ENCODE measurements at places on chromosomes 16 and 17.

- DNase-seq, result no peak
Observed at GRCh38 chr16:85256190-85256739, 144.0 kb upstream of the CIBAR2 start.

DNA sequence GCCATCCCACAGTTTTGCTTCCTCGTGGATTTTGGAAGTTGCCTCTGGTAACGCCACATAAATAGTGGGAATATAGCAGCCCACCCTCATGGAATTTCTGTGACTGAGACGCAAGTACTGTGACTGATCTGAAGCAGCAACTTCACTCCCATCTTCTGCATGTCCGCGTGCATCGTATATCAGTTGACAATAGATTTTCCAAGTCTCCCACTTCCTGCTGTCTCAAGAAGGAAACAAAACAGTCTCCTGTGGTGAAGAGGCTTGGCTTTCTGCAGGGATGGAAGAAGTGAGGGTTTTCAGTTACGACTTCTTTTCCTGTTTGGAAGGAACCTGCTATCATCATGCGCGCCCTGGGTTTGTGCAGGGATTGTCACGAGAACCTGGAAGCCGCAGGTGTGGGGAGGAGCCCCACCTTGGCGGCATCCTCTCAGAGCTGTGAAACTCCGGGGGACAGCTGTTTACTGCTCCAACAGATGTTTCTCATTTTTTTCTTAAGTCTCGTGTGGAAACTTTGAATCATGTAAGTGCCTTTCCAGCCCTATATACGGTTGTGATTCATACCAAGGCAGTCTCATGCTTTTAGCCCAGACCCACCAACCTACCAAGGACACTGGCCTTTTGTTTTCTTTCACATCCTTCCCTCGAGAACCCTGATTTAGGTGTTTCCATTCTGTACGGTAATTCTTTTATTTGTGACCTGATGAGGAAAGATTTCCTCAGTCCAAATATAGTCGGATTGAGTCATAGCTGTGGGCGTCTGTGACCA lies 57.5 kb downstream of the WIPI1 start:
- no peak for DNase-seq

DNA sequence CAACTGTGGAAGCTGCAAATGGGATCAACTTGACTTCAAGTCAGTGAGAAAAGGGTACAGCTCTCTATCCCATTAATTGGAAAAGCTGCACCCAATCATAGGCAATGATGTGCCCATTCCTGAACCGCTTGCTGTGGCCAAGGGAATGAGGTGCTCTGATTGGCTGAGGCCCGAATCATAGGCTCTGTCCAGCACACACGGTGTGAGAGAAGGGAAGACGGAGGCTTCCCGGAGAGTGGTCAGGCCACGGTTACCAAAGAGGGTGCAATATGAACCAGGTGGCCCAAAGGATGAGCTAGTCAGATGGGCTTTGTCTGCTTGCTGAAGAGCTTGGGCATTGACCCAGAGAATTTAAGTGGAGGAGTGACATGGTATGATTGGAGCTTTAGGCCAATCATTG lies 353.3 kb downstream of the CPPED1 start:
- no peak for DNase-seq

DNA sequence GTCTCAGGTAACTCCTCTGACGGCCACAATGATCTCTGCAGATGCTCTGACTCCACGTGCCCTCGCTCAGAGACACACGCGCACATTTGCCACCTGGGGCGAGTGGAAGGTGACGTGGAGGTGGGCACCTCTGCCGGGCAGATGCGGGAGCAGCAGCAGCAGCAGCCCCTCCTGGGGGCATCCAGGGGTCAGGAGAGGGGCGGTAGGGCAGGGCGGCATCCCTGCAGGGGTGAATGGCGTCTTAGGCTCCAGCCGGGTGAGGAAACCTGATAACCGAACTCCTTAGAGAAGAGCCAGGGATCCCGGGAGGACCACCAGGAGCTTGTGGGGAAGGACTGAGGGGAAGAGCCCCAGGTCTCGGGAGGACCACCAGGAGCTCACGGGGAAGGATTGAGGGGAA lies 34.6 kb upstream of the CDH15 start:
- no peak for DNase-seq

DNA sequence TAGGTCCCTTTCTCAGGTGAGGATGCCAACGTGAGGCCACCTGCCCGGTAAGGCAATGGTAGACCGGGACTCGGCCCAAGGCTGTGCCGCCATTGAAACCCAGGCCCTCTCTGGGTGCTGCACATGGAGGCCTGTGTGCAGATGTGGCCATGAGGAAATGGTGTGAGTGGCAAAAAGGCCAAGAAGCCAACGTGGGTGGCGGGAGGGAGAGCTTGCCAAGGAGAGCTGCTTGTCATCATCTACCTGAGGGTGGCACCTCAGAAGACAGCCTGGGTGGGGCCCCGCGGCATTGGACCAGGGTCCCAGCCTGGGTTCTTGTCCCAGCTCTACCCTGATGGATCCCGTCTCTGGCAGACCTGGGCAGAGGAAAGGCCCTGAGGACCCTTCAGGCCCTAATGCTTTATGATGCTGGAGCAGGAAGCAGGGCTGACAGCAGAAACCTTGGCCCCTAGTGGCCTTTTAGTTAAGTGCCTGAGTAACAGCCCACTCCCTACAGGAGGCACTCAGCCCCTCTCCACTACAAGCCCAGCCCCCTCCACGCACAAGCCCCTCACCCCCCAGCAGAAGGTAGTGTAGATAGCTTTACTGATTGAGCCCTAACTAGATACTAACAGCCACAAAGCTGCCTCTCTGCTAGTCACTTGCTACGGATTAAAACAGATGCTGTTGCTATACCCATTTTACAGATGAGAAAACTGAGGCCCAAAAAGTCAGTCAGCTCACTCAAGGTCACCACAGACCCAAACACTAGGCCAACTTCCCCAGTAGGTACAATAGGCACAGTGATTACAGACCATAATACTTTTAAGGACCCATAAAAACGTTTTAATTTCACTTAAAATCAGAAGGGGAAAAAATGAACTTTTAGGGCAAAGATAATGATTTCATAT lies 26.2 kb upstream of the KIFC3 start:
- no peak for DNase-seq

DNA sequence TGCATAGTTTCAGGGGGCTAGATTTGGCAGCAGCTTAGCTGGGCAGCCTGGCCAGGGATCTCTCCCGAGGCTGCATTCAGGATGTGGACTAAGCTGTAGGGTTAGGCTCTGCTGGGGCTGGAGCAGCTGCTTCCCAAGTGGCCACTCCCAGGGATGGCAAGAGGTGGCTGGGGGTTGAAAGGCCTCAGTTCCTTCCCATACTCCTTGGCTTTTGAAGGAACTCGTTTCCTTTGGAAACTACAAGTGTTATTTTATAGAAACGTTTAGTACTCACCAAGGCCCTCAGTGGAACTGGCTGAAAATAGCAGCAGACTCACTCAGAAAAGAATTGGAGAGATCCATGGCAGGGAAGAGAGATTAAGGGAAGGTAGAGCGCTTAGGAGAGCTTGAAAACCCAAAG lies 76.4 kb downstream of the WWP2 start:
- no peak for DNase-seq

- DNase-seq, result no peak
Observed at GRCh38 chr16:88883117-88883895, 16.8 kb upstream of the PABPN1L start.

DNA sequence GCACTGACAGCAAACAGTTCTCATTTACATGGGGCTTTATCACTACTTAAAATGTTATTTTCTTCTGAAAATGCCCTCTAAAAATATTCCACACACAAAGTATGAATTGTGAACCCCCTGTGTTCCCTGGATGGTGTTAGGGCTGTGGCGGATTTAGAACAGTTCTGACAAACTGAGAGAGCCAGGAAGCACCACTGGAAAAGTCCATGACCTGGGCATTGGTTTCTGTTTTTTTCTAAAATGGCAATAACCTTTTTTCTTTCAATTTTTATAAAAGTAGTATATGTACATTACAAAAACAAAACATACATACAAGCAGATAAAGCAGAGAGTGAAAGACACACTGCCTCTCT lies 21.0 kb upstream of the ERN1 start:
- DNase-seq, result no peak

DNA sequence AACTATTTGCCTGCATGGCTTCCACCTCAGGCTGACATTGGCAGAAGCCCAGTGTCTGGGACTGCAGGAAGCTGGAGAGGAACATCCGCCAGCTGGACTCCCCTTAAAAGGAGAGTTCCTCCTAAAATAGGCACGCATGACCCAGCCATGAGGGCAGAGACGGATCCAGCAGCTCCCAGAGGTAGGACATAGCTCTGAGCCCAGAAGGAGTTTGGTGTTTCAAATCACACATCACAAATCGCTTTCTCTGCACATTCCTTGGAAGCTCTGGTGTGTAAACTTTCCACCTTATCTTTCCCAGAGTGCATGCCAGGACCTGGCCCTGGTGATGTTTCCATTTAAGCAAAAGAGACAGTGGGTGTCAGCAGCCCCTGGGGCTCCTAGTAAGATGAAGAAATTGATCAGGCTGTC lies 231.1 kb upstream of the CDH5 start:
- no peak for DNase-seq

- DNase-seq, result no peak
Observed at GRCh38 chr17:67555855-67556254, 161.9 kb upstream of the NOL11 start.

- no peak for DNase-seq
Observed at GRCh38 chr17:17325228-17325627, 22.1 kb downstream of the NT5M start.

GRCh38 chr16:47096297-47096696 lies 47.4 kb downstream of the NETO2 start:
- no peak for DNase-seq

DNA sequence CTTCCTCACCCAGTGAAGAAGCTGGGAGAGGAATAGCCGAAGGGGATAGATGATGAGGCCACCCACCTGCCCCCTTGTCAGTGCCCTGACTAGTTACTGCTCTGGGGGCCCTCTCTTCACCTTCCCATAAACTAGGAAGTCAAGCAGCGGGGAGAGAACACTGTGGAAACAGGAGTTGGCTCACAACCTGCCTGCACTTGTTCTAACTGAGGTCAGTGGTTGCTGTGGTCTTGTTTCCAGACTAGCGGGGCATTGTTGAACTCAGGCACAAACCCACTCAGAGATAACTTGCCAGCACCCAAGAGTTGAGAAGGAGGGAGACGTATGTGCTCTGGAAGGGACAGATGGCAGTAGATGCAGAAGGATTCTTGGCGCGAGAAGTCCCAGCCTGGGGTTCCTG lies 48.6 kb upstream of the DDX52 start:
- DNase-seq, result no peak

GRCh38 chr16:17176199-17176598 lies 294.6 kb downstream of the XYLT1 start:
- DNase-seq, result no peak

DNA sequence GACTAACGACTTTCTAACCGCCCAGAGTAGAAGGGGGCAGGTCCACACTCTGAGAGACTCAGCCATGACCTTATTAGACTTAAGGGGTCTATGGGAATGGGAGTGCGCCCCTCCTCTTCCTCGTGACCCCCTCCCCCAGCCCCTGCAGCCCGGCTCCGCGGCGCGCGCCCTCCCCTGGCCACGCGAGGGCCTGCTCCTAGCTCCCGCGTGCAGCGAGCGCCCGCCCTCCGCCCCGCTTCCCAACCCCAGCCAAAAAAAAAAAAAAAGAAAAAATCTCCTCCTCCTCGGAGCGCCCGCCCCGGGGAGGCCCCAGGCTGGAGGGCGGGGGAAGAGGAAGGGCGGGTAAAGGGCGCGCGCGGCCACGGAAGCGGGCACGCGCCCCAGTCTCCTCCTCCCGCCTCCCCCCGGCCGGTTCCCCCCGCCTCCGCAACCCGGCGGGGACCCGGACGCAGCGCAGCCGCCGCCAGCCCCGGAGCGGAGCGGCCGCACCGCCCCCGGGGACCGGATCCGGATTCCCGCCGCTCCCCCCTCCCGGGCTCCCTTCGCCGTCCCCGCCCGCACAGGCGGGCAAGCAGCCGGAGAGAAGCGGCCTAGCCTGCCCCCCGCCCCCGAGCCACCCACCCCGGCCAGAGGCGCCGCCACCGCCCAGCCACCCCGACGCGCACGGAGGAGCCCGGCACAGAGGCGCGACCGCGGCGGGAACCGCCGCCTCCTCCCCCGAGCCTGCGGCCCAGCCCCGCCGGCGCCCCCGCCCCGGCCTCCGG lies 949 bp downstream of the UBTF start:
- DNase-seq, result peak; percentile 69

- no peak for DNase-seq
Observed at GRCh38 chr17:73172252-73172651, 7.4 kb downstream of the SSTR2 start.

GRCh38 chr16:84214451-84215066 lies 23.6 kb downstream of the ADAD2 start:
- DNase-seq, result no peak

GRCh38 chr16:80384862-80385261 lies 155.9 kb upstream of the DYNLRB2 start:
- DNase-seq, result no peak

GRCh38 chr17:3723188-3723555 lies 531 bp upstream of the HASPIN start:
- no peak for DNase-seq

DNA sequence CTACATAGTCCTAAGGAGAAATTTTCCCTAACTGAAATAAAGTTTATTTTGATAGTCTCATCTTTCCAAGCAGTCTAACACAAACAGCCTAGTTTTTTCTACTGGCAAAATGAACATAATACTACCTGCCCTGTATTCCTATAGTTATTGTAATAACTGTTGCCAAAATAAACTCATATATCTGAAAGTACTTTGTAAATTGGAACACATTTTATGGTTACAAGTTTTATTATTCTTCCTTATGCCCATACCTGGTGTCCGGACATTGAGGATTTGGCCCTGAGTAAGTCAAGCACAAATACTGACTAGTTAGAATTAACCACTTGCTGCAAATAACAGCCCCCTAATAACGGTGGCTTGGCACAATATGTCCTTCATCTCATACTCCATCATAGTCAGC lies 120.4 kb upstream of the TOM1L1 start:
- DNase-seq, result no peak

DNA sequence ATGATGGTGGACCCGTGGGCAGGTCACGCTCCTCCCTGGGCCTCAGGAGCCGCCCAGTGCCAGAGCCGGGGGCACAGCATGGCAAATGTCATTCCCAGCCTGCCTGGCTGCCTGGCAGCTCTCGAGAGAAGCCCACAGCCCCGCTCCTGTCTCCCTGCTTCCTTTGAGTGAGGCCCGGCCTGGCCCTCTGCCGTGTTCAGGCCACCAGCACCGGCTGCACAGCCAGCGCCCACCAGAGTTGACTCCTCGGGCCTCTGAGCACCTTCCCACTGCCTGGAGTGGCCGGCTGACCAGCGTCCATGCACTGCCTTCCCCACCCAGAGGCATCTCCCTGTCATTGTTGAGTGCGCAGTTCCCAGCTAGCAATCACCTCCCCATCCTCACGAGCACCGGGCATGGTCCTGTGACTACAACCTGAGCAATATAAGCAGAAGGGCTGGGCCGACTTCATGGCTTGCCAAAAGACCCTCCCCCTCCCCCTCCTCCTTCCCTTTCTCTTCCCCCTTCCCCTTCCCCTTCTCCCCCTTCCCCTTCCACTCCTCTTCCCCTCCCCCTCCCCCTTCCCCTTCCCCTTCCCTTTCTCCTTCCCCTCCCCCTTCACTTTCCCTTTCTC lies 11.9 kb upstream of the SLC38A10 start:
- no peak for DNase-seq

- no peak for DNase-seq
Observed at GRCh38 chr16:4006397-4006999, 109.7 kb downstream of the ADCY9 start.
